ENCODE measurements at places on chromosomes 7 and 10.

- no peak for DNase-seq
Measured at GRCh38 chr10:35501923-35502322, 103.2 kb upstream of the GJD4 start.

GRCh38 chr10:10418387-10418786 lies 599.3 kb upstream of the CELF2 start:
- no peak for DNase-seq

GRCh38 chr10:821322-821721 lies 110.2 kb downstream of the LARP4B start:
- no peak for DNase-seq

GRCh38 chr10:101218351-101219138 lies 10.7 kb downstream of the LBX1 start:
- DNase-seq = no peak

DNA sequence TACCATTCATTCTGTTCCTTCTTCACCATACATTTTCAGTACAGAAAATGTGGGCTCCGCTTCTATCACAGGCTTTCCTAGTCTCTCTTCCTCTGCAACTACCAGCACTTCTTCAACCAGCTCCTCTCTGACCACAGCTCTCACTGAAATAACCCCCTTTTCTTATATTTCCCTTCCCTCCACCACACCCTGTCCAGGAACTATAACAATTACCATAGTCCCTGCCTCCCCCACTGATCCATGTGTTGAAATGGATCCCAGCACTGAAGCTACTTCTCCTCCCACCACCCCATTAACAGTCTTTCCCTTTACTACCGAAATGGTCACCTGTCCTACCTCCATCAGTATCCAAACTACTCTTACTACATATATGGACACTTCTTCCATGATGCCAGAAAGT lies 9.5 kb upstream of the MUC12 start:
- no peak for DNase-seq

- no peak for DNase-seq
Measured at GRCh38 chr10:78357141-78358063, 323.7 kb downstream of the RPS24 start.

DNA sequence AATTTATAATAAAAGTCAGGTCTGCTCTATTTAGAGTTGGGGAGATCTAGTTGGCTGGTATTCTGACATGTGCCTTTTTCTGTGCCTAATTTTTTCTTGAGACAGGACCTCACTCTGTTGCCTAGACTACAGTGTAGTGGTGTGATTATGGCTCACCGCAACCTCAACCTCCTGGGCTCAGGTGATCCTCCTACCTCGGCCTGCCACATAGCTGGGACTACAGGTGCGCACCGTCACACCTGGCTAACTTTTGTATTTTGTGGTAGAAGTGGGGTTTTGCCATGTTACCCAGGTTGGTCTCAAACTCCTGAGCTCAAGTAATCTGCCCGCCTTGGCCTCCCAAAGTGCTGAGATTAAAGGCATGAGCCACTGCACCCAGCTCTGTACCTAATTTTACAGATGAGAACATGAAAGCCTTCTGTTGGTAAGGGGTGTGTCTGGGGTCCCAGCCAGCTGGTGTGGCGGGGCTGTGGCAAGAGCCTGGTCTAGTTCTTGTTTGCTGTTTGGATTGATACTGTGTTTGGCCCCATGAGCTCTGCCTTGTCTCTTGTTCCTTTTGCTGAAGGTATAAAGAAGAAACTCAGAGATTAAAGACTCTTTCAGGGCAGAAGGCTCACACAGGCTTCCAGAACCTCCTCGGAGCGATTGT lies 31.4 kb downstream of the POR start:
- no peak for DNase-seq

DNA sequence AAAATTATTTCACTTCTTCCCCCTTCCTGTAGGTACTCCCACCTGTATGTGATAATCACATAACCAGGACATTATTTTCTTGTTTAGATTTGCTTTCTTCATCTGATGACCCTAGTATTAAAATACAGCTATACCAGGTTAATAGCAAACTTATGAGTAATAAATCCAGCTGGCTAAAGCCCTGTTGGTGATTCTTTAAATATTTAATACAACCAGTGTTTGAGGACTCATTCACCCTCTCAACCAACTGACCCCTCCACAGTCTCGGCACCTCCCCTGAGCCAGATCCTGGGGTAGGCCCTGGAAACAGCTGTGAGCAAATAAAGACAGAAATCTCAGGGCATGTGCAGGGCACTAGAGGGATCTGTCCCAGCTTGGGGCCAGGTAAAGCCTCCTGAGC lies 58.5 kb downstream of the BLNK start:
- no peak for DNase-seq

DNA sequence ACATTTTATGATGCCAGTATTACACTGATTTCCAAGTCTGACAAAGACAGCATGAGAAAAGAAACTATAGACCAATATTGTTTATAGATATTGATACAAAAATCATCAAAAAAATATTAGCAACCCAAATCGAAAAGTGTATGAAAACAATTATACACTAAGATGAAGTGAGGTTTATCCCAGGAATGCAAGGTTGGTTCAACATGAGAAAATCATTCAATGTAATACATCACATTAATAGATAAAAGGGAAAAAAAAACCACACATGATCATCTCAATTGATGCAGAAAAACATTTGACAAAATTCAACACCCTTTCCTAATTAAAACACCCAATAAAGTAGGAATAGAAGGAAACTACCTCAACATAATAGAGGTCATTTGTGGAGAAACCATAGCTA lies 153.9 kb downstream of the DNAJC1 start:
- DNase-seq = no peak

GRCh38 chr10:104577861-104578521 lies 63.1 kb upstream of the SORCS3 start:
- DNase-seq = no peak

- no peak for DNase-seq
Measured at GRCh38 chr10:11146402-11147171, 128.9 kb downstream of the CELF2 start.

DNA sequence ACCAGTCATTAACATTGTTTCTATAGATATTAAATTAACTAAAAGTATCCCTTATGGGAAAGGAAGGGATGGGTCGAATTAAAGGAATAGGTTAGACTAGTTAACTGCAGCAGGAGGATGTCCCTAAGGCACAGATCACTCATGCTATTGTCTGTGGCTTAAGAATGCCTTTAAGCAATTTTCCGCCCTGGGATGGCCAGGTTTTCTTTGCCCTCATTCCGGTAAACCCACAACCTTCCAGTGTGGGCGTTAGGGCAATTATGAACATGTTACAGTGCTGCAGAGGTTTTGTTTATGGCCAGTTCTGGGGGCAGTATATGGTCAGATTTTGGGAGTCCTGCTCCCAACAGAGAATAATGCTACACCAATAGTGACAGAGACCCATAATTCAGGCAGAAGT lies 139.3 kb upstream of the CDK13 start:
- no peak for DNase-seq

GRCh38 chr7:128892521-128893250 lies 17.8 kb downstream of the KCP start:
- DNase-seq = no peak

GRCh38 chr7:18116661-18117060 lies 89.0 kb upstream of the PRPS1L1 start:
- DNase-seq = no peak

GRCh38 chr7:23474829-23475575 lies 4.7 kb upstream of the IGF2BP3 start:
- no peak for DNase-seq

- no peak for DNase-seq
Measured at GRCh38 chr10:99872367-99873162, 90.1 kb downstream of the ABCC2 start.

- no peak for DNase-seq
Measured at GRCh38 chr7:23980081-23980480, 270.1 kb downstream of the STK31 start.

- DNase-seq = no peak
Measured at GRCh38 chr10:105714728-105715127, 1073.6 kb downstream of the SORCS3 start.

Data from stimulated activated CD4-positive, alpha-beta T cell treated with anti-CD3 and anti-CD28 coated beads, TNF-alpha, amount 100 ng/mL, for 1 hour (primary cell).